ENCODE measurements at places on chromosomes 11 and 22. TPM values are rescaled to one million over a fixed set of nuclear protein-coding genes. Genes with fewer than 3 reads are reported as not detected.

GRCh38 chr22:45731041-45731797 lies 59.6 kb downstream of the ATXN10 start:
- peak; percentile 65 for DNase-seq

GRCh38 chr11:94885133-94885532 lies 88.2 kb downstream of the CWC15 start:
- DNase-seq: peak; percentile 96

Gene DEUP1
- not detected for total RNA-seq

Gene FBLN1
- total RNA-seq: 23.9 TPM

Gene GPR83
- total RNA-seq: not detected

Gene SYTL2
- total RNA-seq: 46.8 TPM

DNA sequence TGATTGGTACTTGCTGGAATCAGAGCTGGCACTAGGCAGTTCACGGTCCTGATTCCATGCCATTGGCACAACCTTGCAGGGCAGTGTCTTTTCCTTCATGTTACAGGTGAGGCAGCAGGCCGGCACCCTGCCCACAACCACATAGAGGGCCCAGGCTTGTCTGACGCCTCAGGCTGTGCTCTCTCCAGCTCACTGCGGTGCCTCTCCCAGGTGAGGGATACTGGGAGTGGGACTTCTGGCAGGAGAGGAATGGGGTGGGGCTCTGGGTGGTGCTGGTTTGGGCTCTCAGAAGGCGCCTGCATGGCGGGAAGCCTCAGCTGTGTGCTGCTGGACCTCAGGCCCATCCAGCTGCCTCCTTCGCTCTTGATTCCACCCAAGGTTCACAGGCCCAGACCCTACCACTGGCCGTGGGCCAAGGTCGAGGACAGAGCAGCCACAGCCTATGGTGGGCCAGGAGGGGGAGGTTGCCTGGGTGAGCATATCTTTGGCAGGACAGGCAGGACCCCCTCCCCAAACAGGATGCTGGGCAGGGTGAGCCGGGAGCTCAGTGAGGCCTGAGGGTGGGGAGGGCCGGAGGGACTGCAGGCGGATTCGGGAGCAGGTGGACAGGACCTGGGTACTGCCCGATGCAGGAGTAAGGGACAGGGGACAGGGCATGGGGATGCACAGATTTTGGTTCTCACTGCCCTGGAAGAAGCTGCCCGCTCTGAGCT lies 7.0 kb upstream of the MPPED1 start:
- no peak for DNase-seq

- no peak for DNase-seq
These were observed 3.1 kb downstream of the BCO2 start for GRCh38 chr11:112178428-112178827.

Gene CHID1
- 88.2 TPM for total RNA-seq

DNA sequence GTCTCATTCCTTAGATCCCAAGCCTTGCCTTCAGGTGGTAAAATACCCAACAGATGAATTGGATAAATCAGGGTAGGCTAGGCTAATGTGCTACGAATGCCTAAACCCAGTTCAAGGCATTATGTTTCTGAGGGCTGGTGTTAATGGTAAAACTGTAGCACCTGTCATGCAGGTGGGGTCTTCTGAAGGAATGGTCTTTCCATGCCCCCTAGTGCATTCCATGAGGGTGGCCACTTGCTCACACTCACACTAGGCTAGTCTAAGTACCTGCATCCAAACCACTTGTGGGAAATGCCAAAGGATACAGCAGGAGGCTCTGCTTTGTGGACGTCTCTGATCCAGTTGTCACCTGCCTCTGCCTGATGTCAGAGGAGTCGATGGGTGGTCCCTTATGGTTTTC lies 24.2 kb upstream of the UCP3 start:
- DNase-seq: no peak

Gene CDHR5
- not detected for total RNA-seq

DNA sequence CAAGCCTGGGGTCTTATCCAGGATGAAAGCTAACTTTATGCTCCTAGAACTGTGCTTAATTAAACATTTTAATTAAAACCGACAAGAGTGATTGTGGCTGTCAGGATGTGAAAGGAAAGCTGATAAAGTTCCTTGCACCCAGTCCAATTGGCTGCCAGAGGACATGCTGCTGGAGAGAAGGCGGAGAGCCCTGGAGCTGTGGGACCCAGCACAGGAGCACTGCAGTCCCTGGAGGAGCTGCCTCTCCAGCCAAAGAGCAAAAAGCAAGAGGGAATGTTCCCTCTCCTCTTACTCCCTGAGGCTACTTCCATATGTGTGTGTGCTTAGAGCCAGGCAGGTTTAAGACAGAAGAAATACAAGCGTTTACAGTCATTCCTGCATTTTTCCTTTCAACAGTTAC lies 118.6 kb downstream of the OPCML start:
- DNase-seq: no peak

Data from M059J (cell line).